ENCODE measurements at places on chromosomes 1 and 21. TPM values are rescaled to one million over a fixed set of nuclear protein-coding genes. Genes with fewer than 3 reads are reported as not detected.

TXNIP gene
- total RNA-seq = 2,317 TPM

CLDN17 gene
- total RNA-seq = not detected

FAM163A gene
- 0.21 TPM for total RNA-seq

NCMAP gene
- 0.10 TPM for total RNA-seq

CDC20 gene
- 0.52 TPM for total RNA-seq

NBPF12 gene
- total RNA-seq = 21.5 TPM

CTSS gene
- 1,898 TPM for total RNA-seq

CLDN19 gene
- total RNA-seq = under 0.01 TPM

OR2T11 gene
- total RNA-seq = 0.21 TPM

AKR7A3 gene
- 0.73 TPM for total RNA-seq

ITLN1 gene
- total RNA-seq = 0.42 TPM

PLEKHG5 gene
- total RNA-seq = 2.1 TPM

MCOLN2 gene
- 14.1 TPM for total RNA-seq

CD247 gene
- 162 TPM for total RNA-seq

KIF26B gene
- 0.31 TPM for total RNA-seq

NBPF20 gene
- 1.7 TPM for total RNA-seq

FAM72B gene
- total RNA-seq = 0.42 TPM

S100A7A gene
- not detected for total RNA-seq

FCER1A gene
- total RNA-seq = 16.5 TPM

DYNLT4 gene
- 4.6 TPM for total RNA-seq

SMIM1 gene
- total RNA-seq = 0.73 TPM

VANGL2 gene
- total RNA-seq = under 0.01 TPM

TMEM82 gene
- total RNA-seq = not detected

MATN1 gene
- total RNA-seq = 1.6 TPM

KPNA6 gene
- total RNA-seq = 46.9 TPM

BSND gene
- total RNA-seq = not detected

TMEM59 gene
- total RNA-seq = 186 TPM

CFHR2 gene
- not detected for total RNA-seq

F3 gene
- 18.6 TPM for total RNA-seq

Measured in mononuclear cell (primary cell).